ENCODE measurements at places on chromosomes 2 and 18.

DNA sequence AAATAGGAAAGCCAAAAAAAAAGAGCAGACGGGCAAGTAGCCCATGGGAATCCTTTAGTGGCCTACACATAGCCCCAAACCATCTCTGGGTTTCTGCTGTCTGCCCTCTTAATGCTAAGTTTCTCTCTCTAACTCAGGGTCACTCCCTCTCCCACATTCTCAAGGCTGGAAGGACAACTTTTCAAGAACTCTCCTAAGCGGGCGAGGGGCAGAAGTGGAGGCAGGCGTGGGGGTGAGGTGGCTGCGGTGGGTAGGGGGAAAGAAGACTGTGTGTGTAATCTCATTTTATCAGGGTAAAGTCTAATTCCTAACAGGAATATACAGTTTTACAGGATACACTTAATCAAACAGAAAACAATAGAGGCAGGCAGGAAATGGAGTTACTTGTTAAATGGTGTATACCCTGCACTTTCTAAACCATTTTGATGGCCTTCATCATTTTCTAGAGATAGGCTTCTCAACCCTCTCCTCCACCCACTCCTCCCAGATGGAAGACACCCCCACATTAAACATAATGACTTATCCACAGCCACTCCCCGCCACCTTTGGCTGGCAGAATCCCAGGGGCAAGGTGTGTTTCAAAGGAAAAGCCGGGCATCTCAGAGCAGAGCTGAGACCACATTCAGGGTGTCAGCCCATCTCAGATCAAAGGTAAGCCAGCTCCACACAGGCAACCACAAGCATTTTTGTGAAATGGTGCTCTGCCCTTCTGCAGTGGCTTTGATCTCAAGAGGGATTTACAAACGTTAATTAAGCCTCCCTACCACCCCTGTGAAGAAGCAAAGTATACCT, 6.8 kb downstream of the SMAD7 start:
- DNase-seq: peak; percentile 20

- no peak for DNase-seq
Observed at GRCh38 chr2:6308986-6309385, 556.7 kb downstream of the CMPK2 start.

GRCh38 chr2:139360654-139361053, 580.5 kb upstream of the NXPH2 start:
- DNase-seq: no peak

DNA sequence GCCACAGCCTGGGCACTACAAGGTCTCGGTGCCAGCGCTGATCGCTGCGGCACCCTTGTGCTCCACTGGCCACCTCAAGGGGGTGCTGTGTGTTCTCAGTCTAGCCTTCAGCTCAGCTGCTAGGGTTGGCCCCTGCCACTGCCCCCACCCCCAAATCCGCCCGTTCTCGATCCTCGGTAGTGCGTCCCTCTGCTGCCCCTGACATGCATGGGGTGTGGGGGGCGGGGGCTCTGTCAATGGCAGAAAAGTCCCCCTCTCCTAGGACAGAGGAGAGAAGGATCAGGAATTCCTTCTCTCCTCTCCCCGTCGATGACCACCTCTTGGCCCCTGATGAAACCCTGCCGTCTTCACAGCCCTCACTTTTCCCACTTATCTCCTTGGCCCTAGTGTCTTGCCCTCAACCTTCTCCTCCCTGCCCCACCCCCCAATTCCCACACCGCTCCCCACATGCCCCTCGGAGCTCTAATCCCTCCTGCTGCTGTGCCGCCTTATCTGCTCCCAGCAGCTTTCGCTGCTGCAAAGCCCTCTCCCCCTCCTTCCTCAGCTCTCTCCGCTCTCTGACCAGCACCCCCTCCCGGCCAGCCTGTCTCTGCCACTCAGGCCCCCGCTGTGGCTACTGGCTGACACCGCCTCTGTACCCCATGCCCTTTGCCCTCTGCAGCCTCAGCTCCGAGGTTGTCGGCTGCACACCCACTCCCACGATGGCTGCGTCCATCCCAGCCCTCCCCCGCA, 4.3 kb upstream of the ASIC4 start:
- DNase-seq: peak; percentile 78

GRCh38 chr2:61272421-61273070, 110.6 kb downstream of the C2orf74 start:
- DNase-seq: no peak

DNA sequence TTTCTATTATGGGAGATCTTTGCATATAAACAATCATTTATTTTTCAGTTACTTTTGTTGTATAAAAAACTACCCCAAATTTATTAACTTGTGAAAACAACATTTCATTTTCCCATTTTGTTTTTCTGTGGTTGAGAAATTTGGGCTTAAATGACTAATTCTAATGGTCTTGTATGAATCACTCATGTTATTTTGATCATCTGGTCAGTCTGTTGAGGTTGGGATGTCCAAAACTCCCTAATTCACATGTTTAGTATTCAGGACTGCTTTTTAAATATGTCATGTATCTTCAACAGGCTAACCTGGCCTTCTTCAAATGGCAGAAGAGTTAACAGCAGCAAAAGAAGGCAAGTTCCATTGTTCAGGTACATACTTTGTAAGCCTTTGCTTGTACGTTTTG, 788.1 kb downstream of the TRIB2 start:
- DNase-seq: no peak

- no peak for DNase-seq
Observed at GRCh38 chr2:196406-196805, 67.4 kb downstream of the SH3YL1 start.

DNA sequence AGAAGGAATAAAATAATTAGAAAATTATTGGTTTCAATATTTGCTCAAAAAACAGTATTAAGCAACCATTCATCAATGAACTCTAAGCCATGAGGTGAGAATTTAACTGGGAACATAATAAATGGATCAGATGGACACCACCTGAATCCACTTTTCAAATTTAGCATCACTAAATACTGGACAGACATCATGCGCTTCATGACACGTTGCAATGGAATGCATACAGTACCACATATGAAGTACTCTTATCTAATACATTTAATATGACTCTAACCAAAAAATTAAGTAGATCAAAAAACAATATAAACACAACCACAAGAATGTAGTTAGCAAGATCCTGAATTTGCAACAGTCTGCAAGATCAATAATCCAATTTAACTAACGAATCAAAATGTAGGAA, 76.6 kb downstream of the COBLL1 start:
- DNase-seq: no peak

DNA sequence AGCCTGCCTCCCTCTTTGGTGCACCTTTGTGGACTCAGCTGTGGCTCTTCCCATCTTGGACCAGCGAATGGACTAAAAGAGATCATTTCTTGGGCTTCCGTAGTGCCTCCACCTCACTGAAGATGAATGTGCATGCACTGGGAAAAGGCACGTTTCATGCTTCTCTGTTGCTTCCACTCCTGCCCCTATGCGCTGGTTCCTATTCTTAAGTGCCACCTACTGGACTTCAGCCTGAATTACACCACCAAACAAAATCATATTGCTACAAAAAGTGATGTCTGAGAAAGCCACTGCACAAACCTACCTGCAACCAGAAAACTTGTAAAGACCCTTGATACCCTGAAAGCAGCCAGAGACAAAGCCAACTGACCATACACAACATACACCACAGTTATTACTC, 695.6 kb downstream of the TSN start:
- peak; percentile 5 for DNase-seq

- no peak for DNase-seq
Observed at GRCh38 chr18:12417687-12418086, 10.0 kb downstream of the PRELID3A start.

DNA sequence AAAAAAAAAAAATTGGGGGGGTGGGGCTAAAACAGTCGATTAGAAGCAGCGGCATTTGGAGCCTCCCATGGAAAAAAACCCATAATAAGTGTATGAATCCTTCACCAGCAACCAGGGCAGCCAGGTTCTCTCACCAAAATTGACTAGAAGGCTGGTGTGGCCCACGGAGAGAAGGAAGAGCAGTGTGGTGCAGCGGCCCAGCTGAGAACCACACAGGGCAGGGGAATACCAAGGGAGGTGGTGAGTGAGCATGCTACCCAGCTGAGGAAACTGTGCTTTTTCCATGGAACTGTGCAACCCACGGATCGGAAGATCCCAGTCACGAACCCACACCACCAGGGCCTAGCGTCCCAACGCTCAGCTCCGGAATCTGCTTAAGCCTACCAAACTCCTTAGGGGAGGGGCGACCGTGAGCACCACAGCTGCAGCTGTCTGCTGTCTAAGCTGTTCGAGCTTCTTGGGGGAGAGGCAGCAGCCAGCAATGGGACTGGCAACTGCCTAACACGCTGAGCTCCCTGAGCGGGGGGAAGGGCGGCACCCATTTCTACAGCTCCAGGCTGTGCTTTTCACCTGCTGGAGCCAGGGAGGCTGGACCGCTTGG, 1037.2 kb upstream of the ACVR2A start:
- DNase-seq: no peak

DNA sequence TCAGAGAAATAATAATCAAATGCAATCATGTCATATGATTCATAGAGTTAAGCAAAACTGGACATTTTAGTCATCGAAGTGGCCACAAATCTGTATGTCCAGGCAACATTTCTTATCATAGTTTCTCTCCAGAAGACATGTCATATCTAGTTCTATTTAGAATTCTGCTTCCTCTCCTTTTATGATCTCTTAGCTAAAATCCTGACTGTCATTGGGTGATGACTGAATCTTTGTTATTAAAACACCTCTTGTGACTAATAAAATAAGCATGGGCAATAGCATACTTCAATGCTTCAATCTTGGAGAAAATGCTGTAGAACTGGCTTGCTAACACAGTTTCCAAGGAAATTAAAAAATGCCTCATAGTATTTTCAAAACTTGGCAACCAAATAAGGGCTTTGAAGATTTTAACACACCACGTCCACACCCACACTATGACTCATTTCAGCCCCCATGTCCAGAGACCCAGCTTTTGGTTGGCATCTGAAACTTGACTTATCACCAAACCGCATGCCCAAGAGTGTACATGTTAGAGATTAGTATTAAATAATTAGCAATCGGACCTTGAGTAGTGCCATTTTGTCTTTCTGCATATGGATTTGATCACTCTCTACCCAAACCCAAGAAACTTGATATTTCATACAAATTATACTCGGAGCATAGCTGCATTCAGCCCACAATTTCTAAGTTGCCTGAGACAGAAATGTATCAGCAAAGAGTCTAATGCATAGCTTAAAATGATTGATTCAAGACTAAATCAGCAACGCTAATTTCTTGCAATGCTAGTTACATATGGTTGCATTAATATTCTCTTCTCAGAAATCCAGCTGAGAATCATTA, 106.5 kb upstream of the ETAA1 start:
- no peak for DNase-seq

GRCh38 chr2:70771446-70771845, 3.4 kb upstream of the ADD2 start:
- peak; percentile 34 for DNase-seq

- DNase-seq: no peak
Observed at GRCh38 chr18:11885278-11885947, 22.7 kb downstream of the MPPE1 start.

GRCh38 chr2:218291318-218292047, 820 bp downstream of the TMBIM1 start:
- no peak for DNase-seq

GRCh38 chr18:68229351-68229750, 485.6 kb downstream of the TMX3 start:
- no peak for DNase-seq

DNA sequence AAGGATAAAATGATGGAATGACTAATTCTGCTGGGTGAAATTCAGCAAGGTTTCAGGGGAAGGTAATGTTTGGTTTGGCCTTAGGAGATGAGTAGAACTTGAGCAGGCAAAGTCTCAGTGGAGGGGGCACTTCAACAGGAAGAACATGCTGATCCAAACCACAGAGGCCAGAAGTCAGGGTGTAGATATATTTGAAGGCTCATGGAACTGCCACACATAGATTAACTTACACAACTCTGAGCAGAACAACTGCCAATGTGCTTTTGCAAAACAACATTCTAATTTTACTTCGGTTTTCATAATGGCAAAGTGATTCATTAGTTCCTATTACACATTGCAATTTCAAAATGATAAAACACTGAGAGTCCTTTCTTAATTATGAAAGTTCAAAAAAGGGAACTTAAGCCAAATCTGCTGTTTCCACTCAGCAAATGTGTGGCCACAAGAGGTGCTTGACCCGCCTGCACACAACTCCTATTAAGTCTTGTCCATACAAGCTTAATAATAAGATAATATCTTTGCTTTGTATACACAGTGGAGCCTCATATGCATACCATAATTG, 284.8 kb downstream of the MREG start:
- peak; percentile 17 for DNase-seq

DNA sequence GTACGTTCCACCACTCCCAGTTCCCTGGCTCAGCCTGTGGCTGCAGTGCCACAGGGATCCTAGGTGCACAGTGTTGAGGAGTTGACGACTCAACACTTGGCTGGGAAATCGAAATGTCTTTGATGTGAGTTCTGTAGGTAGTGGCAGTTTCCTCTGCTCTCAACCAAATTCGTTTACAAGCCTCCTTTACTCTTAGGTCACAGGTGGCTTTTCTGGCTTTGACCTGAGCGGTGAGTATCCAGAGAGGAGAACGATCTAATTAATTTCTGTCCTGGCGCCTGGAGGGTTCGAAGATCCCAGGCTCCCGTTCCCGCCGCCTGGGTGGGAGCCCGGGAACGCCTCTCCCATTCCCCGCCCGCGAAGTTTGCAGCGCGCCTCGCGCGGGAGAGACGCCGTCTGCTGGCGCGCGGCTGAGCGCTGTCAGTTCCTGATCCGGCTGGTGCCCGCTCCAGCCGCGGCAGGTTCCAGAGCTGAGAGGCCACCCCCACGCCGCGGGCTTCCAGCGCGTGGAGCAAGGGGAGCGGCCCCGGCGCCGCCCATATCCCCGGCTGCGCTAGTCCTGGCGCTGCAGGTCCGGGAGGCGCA, at the start of gene LAMA3:
Gene LAMA3 (plus strand): TSS at position 423 of the 585 bp plus-strand sequence. CDS start 231 bp downstream, outside the sequence.
- DNase-seq: no peak

DNA sequence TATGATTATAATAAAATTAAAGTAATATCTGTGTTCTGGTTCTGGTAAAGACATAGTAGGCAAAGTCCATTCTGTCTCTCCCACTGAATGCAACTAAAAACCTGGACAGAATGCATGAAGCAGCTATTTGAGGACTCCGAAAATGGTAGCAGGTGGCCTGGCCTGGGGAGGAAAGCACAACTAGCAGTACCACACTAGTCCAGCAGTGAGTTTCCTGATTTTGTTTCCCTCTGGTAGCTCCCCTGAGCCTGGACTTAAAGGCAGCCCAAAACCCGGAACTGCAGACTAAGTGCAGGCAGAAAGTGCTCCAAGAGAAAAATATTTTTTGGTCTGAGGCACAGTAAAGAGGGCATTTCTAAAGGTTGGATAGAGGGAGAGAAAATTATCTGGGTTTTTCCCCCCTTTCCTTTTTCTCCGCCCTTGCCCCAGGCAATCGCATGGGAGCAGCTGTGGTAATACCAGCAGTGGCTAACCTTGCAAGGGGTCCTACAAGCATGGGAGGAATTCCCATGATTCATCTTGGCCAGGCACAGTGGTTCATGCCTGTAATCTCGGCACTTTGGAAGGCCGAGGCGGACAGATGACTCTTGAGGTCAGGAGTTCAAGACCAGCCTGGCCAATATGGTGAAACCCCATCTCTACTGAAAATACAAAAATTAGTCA, 32.3 kb downstream of the ASXL2 start:
- DNase-seq: no peak

GRCh38 chr2:160209516-160209856, 9.4 kb upstream of the ITGB6 start:
- no peak for DNase-seq

- DNase-seq: no peak
Observed at GRCh38 chr2:188622601-188623260, 331.1 kb downstream of the GULP1 start.
